ENCODE measurements at places on chromosomes 13 and 19.
A peak's percentile ranks its signal among the peaks of the same experiment; 100 is the strongest.

DNA sequence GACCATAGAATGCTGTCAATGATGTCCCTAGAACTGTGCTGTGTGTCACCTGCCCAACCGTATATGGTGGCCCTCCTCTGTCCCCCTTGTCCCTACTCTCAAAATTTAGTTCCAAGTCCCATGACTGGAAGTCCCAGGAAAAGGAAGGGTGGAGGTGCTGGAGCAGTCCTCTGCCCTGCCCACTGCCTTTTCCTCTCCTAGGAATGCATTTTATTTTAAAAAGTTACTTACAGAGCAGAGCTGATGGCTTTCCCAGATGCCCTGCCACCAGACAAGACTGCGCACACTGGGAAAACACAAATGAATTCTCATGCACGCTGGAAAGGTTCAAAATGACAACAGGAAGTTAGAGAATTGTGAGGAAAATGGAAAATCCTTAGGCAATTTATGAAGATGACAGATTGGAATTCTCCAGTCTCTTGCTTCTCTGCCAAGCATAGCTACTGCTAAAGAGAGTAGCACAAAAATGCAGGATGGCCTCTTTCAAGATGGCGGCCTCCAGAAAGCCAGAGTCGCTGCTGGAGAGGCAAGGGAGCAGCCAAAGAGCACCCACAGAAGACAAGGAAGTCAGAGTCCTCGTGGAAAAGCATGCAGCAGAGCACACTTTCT is 117.1 kb upstream of the TSC22D1 start:
- no peak for DNase-seq

DNA sequence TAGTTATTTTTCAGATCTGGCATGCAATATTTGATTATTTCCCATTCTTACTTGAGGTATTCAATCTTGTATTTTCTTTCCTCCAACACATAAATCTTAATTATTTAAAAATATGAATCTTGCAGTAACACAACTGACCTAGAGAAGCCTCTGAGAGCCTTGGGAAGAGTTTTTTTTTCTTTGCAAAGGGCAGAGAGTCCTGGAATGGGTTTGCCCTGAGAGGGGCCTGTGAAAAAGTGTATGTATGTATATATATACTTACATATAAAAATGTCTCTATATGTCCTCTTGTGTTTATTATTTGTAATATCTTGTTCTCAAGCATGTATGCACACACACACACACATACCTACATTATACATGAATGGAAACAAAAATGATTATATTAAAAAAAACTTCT is 801.2 kb upstream of the SLITRK1 start:
- DNase-seq, result no peak

- DNase-seq, result no peak
Observed at GRCh38 chr13:101013245-101013644, 338.6 kb upstream of the TMTC4 start.

DNA sequence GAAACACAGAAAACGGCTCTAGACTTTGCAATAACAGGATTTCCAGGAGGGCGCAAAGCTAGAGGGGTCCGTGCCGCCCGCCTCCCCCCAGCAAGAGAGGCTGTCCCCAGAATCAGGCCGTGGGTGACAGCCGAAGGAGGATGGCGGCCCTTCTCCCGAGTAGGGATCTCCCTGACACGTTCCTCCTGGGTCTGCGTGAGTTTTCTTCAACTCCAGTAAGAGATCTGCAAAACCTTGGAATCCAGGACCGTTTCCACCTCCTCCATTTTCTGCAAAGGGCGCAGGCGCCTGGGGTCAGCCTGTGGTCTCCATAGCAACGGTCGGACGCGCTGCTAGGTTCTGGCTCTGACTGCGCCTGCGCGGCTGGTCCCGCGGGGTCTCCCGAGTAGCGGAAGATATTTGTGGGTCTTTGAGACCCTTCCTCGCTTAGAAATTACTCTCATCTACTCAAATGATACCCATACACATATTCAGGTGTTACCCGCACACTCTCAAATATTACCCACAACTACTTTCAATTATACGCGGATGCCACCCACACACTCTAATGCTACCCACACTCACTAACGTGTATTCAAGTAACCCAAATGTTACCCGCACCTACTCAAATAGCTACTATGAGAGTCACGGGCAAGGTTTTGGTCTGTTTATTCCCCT is 2.1 kb downstream of the PNMA8C start:
- peak; percentile 67 for DNase-seq

- no peak for DNase-seq
Observed at GRCh38 chr13:94061301-94061700, 418.2 kb downstream of the DCT start.

DNA sequence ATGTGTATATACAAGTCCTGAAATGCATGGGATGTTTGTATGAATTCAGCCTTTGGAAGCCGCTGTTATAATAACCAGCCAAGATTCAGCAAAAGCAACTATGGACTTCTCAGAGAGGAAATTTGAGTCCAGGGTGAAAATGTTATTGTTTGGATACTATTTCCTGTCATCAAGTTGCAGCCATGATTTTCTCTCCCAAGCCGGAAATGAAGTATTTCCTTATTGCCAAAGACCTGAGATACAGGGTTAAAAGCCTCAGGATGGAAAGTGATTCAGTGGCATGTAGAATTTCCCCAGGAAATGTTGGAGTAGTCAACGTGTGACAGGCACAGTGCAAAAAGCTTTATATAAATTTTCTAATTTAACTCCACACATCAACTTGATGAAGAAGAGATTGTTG is 133.9 kb downstream of the IRS2 start:
- no peak for DNase-seq

- DNase-seq, result no peak
Observed at GRCh38 chr19:19654441-19654840, 9.0 kb downstream of the ATP13A1 start.

- DNase-seq, result no peak
Observed at GRCh38 chr13:21043898-21044297, 17.5 kb downstream of the LATS2 start.

DNA sequence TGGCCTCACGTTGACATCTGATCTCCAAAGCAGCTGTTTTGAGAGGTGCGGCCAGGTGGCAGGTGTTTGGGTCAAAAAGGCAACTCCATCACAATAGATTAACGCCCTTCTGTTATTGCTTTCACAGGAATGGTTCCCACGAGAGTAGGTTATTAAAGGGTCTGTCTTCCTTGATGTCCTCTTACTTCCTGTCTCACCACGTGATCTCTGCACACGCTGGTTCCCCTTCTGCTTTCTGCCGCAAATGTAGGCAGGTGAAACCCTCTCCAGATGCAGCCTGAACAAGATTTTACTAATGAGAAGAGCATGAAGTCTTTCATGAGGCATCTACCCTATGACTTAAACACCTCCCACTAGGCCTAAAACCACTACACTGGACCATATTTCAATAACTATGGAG is 22.8 kb upstream of the ZNF564 start:
- DNase-seq, result no peak

DNA sequence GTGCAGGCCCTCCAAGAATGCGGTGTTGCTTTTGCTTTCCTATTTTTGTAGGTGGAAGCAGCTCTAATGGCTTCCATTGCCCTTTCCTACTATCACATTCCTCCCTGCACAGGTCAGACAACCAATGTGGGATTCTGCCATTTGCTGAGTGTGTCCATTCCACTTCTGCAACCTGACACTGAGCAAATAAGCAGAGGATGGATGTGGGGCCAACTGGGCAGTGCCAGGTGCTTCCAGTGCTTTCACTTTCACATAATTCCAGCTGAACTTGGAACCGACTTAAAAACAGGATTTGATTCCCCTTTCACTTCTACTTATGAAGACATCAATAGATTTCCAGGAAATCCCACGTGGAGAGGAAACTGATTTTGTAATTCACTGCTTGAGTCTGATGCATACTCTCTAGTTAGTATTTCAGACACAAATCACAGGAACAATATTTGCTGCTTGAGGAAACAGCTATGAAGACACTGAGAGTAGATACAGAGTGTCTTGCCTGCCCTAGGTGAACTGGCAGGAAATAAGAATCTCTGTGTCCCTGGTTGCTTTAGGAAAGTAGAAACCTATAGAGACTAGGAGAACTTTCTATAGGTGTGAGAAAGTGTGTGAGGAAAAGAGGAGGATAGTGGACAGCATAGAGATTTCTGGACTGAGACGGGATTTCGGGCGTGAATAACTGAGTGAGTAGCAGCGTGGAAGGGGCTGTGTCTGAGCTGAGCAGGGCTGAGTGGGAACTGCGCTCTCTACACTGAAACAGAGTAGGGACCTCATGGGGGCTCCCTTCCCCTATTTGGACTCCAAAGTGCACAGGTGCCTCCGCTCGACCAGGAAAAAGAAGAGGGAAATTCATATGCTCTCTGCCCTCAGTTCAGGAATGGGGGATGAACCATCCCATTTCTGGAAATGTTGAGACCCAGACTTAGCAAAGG is 22.5 kb downstream of the LGALS16 start:
- DNase-seq, result no peak

DNA sequence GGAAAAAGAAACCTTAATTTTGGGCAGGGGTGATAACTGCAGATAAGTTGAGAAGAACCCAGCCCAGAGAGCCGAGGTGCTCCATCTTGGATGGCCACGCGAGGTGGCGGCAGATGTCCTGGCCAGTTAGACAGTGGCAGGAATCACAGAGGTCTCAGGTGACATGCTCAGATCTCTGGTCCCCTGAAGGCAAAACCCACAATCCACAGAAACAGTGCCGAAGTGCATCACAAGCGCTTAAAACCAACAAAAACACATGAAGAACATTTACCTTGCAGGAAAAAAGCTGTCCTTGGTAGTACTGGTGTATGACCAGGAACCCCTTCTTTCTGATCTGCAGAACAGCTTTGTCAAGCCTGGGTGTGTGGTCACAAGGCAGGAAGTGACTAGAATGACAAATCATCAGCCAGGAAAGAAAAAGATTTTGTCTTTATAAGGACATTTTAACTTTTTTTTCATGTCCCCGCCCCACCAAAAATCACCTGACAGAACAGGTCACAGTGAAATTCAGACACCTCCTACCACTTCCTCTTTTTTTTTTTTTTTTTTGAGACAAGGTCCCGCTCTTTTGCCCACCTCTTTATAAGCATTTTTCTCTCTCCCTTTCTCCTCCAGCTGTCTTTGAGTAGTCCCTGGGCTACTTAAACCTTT is at the start of gene LCP1:
TSS of gene LCP1 (minus strand) at position 338 of the 651 bp plus-strand sequence. CDS start 22,515 bp downstream, outside the sequence.
- DNase-seq, result no peak
